NB4 (cell line): ENCODE measurements at places on chromosomes 5 and 9.

DNA sequence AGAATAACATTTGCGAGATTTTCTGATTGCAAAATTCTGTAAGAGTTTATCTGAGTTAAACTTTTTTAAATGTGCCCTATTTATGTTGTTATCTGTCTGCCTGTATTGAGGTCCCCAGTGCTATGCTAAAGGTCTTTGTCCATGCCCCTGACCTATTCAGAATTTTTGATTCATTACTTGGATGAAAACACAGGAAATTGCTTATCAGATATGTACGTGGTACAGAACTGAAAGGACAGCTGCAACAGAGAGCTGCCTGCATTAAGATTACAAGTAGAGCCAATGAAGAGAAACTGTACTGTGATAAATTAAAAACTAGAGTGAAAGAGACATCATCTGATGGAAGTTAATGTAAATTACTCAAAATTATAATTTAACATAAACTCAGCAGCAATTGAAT is 408.8 kb downstream of the ADGRV1 start:
- DNase-seq = no peak

- no peak for DNase-seq
These were observed 37.4 kb downstream of the PRRX2 start for GRCh38 chr9:129702589-129703520.

- no peak for DNase-seq
These were observed 48.9 kb downstream of the PBX3 start for GRCh38 chr9:125795970-125796596.

GRCh38 chr9:136011703-136012496 is 50.7 kb upstream of the UBAC1 start:
- no peak for DNase-seq

- no peak for DNase-seq
These were observed 29.6 kb downstream of the SAR1B start for GRCh38 chr5:134603059-134603458.
